ENCODE measurements at places on chromosomes 1 and 21.

DNA sequence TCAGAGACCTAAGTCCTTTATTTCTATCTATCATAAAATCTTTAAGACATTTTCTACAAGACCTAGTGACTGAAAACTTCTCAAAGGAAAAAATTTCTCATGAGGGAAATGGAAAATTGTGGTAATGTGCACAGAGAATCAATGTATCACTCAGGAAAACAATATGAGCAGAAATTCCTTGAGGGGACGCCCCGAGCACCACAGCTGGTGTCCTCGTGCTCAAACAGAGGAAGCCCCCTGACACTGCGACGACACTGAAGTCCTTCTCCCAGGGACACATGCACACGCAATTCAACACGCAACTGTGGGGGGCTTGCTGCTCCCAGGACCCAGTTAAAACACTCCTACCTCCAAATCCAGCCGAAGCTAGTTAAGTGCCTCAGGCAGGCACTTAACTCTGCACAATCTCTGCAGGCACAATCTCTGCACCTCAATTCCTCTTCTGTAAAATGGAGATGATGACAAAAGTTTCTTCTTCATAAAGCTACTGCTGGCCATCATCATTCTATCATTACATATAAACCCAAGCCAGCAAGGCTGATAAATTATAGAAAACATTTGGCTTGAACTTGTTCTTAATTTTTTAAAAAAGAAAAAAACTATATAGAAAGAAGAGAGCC is 16.0 kb downstream of the ZBTB17 start:
- no peak for DNase-seq

GRCh38 chr1:115222616-115223402 is 115.2 kb downstream of the NGF start:
- no peak for DNase-seq

DNA sequence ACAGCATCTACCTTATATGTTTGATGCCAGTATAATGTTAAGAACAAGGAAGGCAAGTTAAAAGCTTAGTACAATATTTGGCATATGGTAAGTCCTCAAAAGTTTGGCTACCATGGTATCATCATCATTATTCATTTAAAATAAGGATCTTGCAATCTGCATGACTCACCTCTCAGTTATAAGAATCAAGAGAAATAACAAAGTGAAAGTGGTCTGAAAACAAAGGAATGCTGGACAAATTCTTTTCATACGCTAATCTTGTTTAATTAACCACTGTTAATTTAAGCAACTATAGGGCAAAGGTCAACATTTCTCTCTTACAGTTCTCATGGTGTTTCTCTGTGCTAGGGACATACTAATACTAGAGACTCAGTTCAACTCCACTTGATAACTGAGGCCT is 13.0 kb upstream of the CLDN19 start:
- no peak for DNase-seq

- no peak for DNase-seq
Measured at GRCh38 chr1:111471012-111471411, 2.8 kb upstream of the C1orf162 start.

- DNase-seq = no peak
Measured at GRCh38 chr1:85343213-85343611, 66.8 kb upstream of the BCL10 start.

DNA sequence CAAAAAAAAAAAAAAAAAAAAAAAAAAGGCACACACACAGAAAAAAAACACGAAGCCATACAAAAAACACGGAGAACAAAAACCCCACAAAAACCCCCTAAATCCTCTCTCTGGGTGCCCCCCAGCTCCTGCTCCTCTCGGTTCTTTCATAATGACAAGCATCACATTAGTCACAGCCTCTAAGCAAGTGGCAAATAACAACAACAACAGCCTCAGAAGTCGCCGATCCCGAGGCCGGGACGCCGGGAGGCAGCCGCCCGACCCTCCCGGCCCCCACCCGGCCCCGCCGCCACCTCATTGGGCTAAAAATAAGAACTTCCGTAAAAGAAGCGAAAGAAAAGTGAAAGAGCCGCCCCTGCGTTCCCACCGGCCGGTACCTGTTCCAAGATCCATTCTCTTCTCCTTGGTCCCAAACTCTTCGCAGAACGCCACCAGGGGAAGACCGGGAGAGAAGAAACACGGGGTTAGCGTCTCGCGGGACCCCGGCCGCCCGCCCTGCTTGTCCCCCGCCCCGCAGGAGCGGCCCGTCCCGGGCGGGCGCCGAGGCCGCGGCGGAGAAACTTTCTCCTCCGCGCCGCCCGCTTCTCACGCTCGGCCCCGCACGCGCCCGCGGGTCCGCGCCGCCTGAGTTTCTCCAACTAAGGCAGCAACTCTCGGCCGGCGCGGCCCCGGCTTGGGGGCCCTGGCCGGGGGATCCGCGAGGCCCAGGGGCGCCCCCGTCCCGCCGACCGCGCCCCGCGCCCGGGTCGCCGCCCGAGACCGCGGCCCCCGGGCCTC is 102.8 kb downstream of the CASZ1 start:
- no peak for DNase-seq

GRCh38 chr21:35984654-35985361 is 75.5 kb downstream of the SETD4 start:
- DNase-seq = no peak

DNA sequence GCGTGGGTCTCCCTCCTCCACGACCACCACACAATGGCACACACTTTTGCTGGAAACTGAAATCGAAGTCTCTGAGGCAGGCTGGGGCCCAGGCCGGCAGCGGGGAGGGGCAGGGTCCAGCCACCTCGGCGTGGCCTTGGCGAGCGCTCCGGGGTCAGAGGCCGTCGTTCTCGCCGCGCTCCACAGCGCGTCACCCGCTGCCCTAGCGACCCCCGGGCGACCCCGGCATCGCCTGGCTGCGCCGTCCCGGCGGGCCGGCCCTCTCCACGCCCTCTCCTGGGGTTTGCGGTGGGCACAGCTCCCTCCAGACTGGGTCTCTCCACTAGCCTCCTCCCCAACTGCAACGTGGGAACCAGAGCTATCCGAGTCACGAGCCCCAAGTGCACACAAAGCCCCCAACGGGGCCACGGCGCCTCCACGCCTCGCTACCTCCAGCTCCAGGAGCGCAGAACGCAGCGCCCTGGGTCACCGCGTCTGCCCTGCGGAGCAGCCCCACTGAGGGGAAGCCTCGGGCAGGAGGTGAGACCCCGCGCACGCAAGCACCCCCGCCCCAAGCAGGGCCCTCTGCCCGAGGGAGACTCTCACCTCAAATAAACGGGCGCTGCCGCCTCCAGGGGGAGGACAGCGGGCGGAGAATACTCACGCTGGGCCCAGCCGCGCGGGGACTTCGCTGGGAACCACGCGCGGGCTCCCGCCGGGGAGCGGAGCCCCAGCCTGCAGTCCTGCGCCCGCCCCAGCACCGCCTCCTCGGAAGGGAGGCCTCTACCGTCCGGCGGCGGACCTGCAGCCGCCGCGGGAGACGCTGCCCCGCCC is 134.0 kb upstream of the BARHL2 start:
- peak; percentile 14 for DNase-seq

DNA sequence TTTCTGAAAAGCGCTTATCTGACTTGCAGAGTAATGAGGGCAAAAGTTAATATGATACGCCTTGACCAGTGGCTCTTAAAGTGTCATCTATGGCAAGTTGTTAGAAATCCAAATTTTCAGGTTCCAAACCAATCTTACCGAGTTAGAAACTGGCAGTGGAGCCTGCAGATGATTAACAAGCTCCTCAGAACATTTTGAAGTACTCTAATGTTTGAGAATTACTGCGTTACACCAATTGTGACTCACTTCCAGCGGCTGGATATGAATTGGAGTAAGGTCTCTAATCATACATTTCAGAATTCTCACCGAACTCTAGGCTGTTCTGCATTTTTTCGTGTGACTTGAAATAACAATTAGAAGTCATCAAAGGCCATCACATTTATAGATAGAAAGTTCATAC is 73.5 kb upstream of the TMPRSS15 start:
- DNase-seq = no peak

DNA sequence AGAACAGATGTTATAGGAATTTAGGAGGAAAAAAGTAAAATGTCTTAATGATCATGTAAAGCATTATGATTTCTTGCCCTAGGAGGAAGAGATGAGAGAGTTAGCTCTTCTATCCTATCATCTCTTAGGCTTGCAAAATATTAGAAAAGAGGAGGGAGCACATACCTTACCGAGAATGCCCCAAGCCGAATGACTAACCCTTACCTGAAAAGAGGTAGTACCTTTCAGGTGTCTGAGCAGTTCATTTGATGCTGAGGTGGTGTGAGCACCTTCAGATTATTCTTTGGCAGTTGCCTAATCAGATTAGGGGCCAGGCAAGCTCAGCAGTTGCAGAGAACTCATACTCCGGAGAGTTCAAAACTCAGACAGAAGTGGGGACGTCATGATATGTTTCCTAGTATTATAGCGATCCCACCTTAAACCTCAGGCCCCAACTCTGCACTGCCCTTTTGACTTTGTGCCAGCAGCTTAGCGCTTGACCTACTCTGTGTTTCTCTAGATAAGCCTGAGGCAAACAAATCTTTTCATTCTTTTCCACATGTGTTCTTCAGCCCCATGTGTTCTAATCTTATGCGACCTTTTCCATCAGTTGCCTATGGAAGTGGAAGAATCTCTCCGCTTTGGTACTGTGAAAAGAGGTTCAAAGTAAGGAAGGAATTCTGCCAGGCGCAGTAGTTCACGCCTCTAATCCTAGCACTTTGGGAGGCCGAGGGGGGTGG is 52.5 kb downstream of the ATP2B4 start:
- no peak for DNase-seq

DNA sequence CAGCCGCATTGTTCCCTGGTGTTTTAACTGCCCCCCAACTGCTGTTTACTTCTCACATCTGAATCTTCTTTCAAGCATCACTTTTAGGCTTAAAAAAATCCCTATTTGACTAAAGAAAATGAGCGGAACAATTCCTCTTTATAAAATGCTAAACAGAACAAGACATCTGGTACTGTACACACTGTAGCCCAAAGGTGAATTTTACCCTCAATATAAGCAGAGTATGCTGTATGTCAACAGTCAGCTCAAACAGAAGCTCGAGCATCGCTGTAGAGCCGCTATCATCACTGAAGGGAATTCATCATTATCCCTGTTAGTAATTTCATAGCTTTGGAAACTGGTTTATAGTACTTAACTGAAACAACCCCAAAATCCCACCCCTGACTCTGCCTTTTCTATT is 85.3 kb downstream of the LRRC8D start:
- DNase-seq = peak; percentile 44

DNA sequence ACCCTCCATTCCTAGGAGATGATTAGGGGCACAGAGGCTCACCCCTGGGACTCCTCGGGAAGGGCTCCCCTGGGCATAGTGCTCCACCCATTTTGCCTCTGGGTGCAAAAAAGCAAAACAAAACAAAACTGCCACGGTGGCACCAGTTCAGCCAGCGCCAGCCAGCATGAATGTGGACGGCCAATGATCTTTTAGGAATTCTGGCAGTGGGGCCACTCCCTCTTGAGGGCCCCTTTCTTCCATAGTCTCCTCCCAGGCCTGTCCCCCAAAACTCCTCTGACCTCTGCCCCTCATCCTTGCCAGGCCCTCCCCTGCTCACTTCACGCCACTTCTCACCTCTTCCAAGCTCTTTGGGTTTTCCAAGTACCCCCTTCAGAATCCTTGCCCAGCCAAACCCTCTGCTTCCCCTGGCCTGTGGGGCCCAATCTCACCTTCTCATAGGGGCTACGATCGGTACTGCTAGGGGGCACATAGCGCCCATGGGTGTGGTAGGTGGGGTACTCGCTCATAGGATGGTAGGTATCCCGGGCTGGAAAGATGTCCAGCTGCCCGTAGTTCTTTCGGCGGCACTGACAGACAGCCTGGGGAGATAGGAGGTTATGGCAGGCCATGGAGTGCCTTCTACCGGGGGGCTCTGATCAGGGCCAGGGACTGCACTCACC is 13.3 kb downstream of the TRIM46 start:
- no peak for DNase-seq

DNA sequence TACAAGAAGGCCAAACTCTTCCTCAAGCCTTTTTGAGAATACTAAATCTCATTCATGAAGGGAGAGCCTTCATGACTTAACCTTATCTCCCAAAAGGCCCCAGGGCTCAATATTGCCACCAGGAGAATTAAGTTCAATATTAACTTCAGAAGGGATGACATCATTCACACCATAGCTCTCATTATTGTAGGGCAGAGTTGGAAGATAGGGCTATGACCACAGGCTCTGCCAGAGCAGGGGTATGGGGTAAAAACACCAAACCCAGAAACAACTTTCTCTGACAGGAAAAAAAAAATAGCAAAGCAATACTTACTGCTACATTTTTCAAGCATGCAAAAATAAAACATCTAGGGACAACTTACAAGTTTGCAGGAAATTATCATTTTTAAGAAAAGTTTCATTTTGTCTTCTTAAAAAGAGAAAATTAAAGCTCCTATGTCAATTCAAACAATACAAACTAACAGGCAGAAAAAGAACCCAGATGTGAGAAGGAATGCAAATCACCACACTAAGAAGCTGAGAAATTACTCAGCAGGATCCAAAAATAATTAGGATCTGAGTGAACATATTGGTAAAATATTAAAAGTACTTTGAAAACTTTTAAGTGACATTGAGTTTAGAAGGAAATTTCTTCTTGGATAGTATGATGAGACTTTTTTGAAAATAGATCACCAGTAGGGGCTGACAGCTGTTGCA is 1156.5 kb downstream of the NCAM2 start:
- DNase-seq = no peak

DNA sequence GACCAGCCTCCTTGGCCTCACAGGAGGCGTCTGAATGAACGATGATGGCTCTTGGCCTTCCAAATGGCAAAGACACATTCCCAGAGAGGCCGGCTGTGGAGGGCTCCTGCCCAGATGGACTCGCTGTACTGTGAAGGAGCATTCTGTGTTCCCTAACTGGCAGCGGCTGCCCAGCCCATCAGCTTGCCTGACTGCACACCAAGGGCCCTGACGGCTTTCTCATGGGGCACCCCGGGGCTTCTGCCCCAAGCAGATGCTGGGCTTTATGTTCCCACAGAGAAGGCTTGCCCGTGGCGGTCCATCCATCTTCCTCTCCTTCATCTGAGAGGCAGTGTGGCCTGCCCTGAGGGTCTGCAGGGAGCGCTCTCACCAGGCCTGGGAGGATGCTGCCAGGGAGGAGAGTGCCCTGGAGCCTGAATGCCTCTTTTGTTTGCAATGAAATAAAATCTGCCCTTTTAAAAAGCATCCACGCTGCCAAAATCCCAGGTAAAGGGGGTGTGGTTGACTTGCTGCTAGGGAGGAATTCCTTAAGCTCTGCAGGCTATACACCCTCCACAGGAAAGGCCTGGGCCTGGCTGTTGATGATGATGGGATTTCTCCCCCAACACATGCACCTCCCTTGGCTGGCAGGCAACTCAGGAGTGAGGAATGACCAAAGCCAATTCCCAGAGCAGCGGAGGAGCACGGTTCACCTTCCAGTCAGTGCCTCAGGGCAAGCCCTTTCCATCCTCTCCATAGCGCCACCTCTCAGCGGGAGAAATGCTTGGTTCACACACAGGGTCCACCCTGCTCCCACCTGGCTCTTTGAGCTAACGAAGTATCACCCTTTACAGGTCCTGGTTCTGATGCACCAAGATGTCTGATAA is 84.6 kb upstream of the SSX2IP start:
- no peak for DNase-seq

DNA sequence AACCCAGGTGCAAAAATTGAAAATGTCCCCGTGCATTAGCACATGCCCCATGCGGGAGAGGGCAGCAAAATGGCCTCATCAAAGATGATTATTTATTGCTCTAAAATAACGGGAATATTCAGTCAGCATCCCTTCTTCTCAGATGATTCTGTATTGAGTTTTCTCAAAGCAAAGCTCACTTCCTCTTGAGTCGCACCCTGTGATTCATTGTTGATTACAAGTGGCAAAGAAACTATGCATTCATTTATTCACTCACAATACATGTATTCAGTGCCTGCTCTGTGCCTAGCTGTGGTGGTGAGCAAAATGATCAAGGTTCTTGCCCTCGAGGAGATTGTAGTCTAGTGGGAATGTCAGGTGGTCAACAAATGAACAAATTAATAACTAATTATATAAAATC is 226.0 kb upstream of the KAZN start:
- no peak for DNase-seq
